T-helper 2 cell treated with Interferon-gamma antibody and Interleukin-4, amounts not matched to agents 5 μg/mL and 100 μg/mL, for 36 hours (primary cell): ENCODE measurements at places on chromosomes 12 and 14.

- peaks cover 13% of the 10 kb centered on the region for H3K4me1 ChIP-seq
- DNase-seq = no peak
- H3K4me3 ChIP-seq = no peak overlapping the region
- peaks cover 12% of the 10 kb centered on the region for H3K27me3 ChIP-seq
- no peaks in the 10 kb centered on the region for H3K36me3 ChIP-seq
Observed at GRCh38 chr12:112386726-112387125, 4.5 kb upstream of the HECTD4 start.

- H3K36me3 ChIP-seq = no peaks in the 10 kb centered on the region
- H3K4me3 ChIP-seq = no peak overlapping the region
- DNase-seq = no peak
- no peaks in the 10 kb centered on the region for H3K27me3 ChIP-seq
- H3K27ac ChIP-seq = no peak overlapping the region
Observed at GRCh38 chr12:132428936-132429601, 60.9 kb upstream of the FBRSL1 start.

DNA sequence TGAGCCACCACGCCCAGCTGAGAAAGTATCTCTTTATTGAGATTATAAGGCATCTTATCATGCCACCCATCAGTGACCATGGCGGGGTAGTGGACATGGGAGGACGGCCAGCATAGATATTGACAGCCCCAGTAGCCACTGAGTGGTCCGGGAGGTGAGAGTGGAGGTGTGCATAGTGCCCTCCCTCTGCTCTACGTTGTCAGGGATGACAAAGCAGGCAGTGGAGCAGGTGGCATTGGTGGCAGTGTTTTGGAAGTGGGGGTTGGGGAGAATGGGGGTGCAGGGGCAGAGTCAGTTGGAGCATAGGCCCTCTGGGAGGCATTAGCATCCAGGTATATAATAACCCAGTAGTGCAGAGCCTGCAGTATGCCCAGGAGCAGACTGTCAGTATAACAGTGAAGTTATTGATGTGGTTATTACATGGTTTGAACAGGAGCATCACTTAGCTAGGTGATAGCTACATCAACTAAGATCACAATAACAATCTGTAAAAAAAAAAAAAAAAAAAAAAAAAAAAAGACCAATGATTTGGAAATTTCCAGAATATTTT lies 41.1 kb downstream of the GNG2 start:
- peaks cover 16% of the 10 kb centered on the region for H3K4me1 ChIP-seq
- no peaks in the 10 kb centered on the region for H3K27me3 ChIP-seq
- no peak for DNase-seq
- peaks cover 78% of the 10 kb centered on the region for H3K36me3 ChIP-seq

GRCh38 chr14:34857689-34858449 lies 17.3 kb downstream of the BAZ1A start:
- H3K4me1 ChIP-seq = peaks cover 17% of the 10 kb centered on the region
- H3K4me3 ChIP-seq = peak overlapping the region; percentile 38
- peak overlapping the region; percentile 66 for H3K27ac ChIP-seq
- DNase-seq = no peak
- no peaks in the 10 kb centered on the region for H3K27me3 ChIP-seq
- peaks cover 57% of the 10 kb centered on the region for H3K36me3 ChIP-seq

GRCh38 chr12:12507121-12507520 lies 55.5 kb downstream of the DUSP16 start:
- no peak overlapping the region for H3K4me3 ChIP-seq
- H3K27me3 ChIP-seq = no peaks in the 10 kb centered on the region
- peaks cover 14% of the 10 kb centered on the region for H3K36me3 ChIP-seq
- peak overlapping the region; percentile 82 for H3K27ac ChIP-seq
- H3K4me1 ChIP-seq = peaks cover 49% of the 10 kb centered on the region
- no peak for DNase-seq

DNA sequence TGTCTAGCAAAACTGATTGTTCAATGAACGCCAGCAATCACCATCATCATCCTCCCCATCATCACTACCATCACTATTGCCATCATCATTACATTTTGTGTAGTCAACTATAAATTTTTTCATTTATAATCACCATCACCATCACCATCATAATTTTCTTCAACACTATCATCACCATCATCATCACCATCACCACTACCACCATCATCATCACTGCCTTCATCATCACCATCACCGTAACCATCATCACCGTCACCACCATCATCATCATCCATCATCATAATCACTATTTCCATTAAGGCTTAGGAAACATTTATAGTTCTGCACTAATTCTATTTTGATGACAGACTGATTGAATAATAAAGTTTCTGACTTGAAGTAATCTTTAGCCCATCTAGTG lies 434.8 kb upstream of the TMEM132C start:
- no peak overlapping the region for H3K27ac ChIP-seq
- no peak for DNase-seq
- H3K36me3 ChIP-seq = no peaks in the 10 kb centered on the region
- no peak overlapping the region for H3K4me3 ChIP-seq
- H3K4me1 ChIP-seq = no peaks in the 10 kb centered on the region

- no peaks in the 10 kb centered on the region for H3K27me3 ChIP-seq
- no peak overlapping the region for H3K27ac ChIP-seq
- no peaks in the 10 kb centered on the region for H3K4me1 ChIP-seq
- DNase-seq = no peak
- no peaks in the 10 kb centered on the region for H3K36me3 ChIP-seq
- no peak overlapping the region for H3K4me3 ChIP-seq
Observed at GRCh38 chr12:92676710-92677109, 26.1 kb upstream of the PLEKHG7 start.

DNA sequence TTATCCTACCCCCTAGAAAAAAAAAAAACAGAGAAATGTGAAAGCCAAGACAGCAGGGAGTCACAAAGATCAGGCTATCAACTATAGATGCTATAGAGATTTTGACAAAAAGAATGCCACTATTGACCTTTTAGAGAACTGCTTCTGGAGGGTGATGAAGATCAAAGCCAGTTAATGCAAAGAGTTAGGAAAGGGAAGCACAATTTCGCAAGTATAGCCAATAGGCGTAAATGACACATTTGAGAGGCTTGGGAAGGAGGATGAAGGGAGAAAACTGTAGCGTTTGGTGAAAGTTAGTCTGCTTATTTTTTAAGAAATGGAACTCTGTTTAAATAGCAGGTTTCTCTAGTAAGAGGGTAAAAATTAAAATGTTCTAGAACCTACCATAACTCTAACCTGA lies 190.7 kb downstream of the DUSP6 start:
- no peak overlapping the region for H3K4me3 ChIP-seq
- DNase-seq = no peak
- H3K36me3 ChIP-seq = peaks cover 3% of the 10 kb centered on the region
- peaks cover 28% of the 10 kb centered on the region for H3K4me1 ChIP-seq
- no peak overlapping the region for H3K27ac ChIP-seq

GRCh38 chr14:90717916-90718315 lies 98.3 kb downstream of the TTC7B start:
- no peak overlapping the region for H3K27ac ChIP-seq
- H3K36me3 ChIP-seq = no peaks in the 10 kb centered on the region
- no peak overlapping the region for H3K4me3 ChIP-seq
- no peak for DNase-seq
- peaks cover 13% of the 10 kb centered on the region for H3K27me3 ChIP-seq

DNA sequence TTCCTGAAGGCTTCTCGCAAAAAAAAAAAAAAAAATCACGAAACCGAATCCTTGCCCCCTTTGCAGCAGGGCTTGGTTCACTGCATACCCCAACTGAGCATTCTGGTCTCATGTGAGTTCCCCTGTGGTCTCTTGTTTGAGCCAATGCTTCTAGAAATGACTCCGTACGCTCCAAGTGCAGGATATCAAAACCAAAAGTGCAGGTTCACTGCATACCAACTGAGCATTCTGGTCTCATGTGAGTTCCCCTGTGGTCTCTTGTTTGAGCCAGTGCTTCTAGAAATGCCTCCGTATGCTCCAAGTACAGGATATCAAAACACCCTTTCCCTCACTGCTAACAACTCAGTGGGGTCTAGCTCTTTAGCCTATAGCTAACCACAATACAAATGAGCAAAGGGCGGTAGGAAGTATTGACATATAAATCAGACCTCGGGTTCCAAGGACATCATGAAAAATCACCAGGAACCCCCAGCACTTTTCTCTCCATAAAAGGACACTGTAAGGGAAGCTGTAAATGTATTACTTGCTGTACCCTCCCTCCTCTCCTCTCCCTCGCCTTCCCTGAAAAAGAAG lies 206.3 kb upstream of the NOS1 start:
- no peaks in the 10 kb centered on the region for H3K4me1 ChIP-seq
- no peak overlapping the region for H3K4me3 ChIP-seq
- no peak overlapping the region for H3K27ac ChIP-seq
- no peaks in the 10 kb centered on the region for H3K36me3 ChIP-seq
- no peaks in the 10 kb centered on the region for H3K27me3 ChIP-seq
- DNase-seq = no peak

DNA sequence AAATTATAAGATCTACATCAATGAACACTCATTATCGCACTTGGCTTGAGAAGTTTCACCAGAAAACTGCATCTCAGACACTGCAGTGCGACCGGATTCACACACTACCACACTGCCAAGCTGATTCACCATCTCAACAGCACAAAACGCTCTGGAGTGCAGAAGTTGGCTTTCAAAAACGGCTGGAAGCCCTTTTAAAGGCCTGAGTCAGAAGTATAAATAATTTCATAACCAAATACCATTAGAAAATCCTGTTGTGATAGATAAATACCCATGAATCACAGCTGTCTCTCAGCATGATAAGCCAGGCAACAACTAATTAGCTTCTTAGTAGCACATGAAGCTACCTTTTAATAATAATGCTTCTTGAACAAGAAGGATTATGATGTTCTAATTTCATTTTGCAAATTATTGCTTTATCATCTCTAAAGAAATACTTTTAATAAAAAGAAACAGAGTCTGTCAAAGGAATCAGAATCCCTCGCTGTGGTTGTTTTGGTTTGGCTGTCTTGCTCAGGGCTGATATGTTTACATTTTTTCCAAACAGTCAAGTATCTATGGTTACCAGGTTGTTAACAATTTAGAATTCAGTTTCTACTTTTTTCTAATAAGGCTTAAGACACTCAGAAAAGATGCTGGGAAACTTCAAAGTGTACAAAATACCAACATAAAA lies 51.2 kb downstream of the SLC2A13 start:
- H3K4me1 ChIP-seq = no peaks in the 10 kb centered on the region
- no peak for DNase-seq
- no peak overlapping the region for H3K4me3 ChIP-seq
- H3K36me3 ChIP-seq = no peaks in the 10 kb centered on the region
- H3K27ac ChIP-seq = no peak overlapping the region
- peaks cover 2% of the 10 kb centered on the region for H3K27me3 ChIP-seq

- H3K4me3 ChIP-seq = no peak overlapping the region
- no peak overlapping the region for H3K27ac ChIP-seq
- no peaks in the 10 kb centered on the region for H3K4me1 ChIP-seq
- no peaks in the 10 kb centered on the region for H3K27me3 ChIP-seq
- H3K36me3 ChIP-seq = no peaks in the 10 kb centered on the region
Observed at GRCh38 chr12:30357766-30358490, 337.7 kb downstream of the IPO8 start.

DNA sequence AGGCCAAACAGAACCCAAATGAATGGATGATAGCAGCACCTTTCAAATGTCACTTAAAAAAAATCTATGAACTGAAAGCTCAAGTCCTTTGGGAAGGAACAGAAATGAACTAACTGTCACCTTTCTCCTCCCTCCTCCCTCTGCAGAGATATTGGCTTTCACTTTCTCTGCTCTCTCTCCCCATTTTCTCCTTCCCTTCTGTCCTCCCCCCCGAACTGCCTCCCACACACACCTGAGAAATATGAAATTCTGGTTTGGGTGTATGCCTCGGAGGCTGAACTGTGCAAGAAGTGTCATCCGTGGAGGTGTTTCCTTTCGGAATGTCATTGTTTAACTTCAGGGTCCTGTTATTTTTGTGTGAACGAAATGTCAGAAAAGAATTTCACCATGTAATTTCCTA lies 87.8 kb downstream of the NEDD1 start:
- no peaks in the 10 kb centered on the region for H3K4me1 ChIP-seq
- H3K27ac ChIP-seq = no peak overlapping the region
- no peak overlapping the region for H3K4me3 ChIP-seq
- no peak for DNase-seq
- no peaks in the 10 kb centered on the region for H3K36me3 ChIP-seq
